ENCODE measurements at places on chromosomes 5 and 9.

- no peak for DNase-seq
Observed at GRCh38 chr9:91158286-91158685, 203.4 kb downstream of the AUH start.

GRCh38 chr5:68450245-68450852, 234.8 kb downstream of the PIK3R1 start:
- DNase-seq = no peak

DNA sequence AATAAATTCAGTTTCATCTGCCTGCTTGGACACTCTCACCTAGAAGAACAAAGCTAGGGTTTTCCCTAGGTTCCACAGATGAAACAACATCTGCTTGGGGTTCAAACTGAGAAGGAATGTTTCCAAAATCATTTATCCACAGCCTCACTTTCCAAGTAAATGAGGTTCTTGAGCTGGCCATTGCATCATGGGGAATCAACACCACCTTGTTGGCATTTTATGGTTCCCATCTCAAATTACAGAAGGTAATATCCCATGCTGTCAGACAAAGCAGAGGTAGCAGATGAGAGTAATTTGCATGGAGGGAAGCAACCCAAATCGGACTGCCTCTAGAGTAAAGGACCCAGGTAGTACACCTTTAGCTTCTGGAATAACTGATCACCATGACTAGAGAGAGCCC, 10.5 kb upstream of the NR4A3 start:
- no peak for DNase-seq

DNA sequence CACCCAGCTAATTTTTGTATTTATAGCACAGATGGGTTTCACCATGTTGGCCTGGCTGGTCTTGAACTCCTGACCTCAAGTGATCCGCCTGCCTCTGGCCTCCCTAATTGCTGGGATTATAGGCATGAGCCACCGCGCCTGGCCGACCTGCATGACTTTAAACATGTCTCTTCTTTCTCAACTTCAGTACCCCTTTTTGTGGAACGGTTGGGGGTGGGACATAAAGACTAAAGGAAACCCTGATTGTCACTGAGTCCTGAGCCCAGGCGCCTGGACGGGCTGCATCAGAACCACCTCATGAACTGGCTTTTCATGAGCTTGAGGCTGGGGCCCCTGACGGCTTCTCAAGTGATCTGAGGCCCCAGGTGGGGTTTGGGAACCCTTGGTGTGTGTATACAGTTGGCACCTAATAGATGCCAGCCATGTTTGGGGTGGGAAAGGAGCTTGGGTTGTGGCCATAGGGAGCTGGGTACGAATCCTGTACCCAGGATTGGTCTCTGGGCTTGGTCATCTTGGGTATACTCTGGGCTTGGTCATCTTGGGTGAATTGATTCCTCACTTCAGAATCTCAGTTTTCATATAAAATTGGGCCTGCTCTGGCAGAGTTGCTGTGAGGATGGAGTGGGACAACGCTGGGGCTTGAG, 2.2 kb downstream of the GRK6 start:
- DNase-seq = no peak

DNA sequence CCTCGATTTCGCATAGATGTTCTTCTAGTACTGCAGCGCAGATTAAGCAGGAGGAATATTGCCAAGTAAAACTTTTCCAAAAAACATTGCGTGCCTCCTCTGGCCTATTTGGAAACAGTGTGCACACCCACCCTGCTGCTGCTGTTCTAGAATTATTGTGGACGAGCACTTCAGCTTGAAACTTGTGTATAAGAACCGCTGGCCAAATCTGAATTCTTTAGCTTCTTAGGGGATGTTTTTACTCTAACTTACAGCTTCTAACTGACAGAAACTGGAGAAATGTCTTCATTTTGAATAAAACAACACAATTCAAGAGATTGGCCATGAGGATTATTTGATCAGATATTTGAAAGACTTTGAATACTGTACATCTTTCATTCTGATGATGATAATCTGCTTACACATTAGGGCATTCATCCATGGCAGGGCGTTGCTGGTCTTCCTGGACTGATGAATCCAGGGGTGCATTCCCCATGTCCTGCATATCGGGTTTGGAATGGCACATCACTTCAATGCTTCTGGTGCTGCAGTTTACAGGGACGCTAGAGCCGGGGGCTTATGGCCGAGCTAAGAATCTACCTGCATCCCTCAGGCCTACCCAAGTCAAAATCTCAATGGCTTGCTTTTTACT, 6.5 kb downstream of the ADAMTS16 start:
- DNase-seq = no peak

GRCh38 chr9:36292641-36293040, 34.4 kb upstream of the GNE start:
- DNase-seq = no peak

DNA sequence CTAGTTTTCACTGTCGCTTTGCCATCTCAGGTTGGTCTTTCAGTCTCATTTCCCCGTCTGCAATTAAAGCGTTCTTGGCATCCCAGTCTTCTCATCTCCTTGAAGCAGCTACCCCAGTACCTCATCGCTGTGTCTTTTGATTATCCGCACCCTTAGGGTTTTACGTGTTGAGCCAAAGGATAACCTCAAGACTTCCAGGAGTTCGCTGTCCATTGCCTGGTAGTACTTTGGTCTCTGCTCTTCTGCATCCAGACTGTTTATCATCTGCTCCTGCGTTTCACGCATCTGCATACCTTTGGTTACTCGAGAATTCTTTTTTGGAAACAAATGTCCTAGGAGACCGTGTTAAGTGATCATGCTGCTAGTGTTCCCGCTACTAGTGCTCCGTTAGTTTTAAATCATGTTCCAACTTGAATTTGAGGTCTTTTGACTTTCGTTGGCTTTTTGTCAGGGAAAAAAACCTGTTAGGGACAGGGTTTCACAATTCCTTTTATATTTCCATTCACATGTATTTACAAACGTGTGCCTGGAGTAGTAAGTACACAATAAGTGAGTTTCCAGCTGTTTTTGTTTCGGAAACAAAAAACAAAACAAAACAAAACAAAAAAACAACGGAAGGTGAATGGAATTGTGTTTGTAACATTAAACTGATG, 888 bp downstream of the RABGAP1 start:
- no peak for DNase-seq

DNA sequence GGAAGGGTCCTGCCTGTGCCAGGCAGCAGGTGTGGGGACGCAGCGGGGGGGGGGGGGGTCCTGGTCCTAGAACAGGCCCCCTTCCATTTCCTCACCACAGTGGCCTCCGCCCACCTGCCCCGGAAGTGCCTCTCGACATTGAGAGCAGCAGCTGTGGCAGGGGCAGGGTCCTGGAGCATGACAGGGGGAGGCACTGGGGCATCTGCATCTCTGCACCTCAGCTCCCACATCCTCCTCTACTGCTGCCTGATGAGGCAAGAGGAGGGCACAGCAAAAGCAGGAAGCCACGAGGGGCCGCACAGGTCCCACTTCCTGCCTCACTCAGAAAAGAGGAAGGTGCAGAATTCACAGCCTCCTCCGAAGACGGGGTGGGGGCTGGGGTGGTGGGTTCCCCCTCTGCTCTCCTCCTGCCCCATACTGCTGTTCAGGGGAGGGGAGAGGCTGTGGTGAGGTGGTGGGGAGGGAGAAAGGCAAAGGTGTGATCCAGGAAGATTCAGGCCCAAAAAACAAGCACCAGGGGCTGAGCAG, 14.8 kb downstream of the AKNA start:
- no peak for DNase-seq

GRCh38 chr9:74092491-74092834, 404.7 kb upstream of the RORB start:
- no peak for DNase-seq

DNA sequence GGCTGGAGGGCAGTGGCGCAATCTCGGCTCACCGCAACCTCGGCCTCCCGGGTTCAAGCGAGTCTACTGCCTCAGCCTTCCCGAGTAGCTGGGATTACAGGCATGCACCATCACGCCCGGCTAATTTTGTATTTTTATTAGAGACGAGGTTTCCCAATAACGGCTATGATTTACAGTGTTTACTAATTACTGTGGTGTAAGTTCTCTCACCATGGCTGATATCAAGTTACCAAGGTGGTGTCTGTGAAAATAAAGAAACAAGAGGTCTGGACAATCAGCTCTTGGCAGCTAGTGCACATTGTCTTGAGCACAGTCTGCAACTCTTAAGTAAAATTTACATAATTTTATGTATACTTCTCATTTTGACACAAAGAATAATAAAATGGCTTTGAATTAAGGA, 385.5 kb upstream of the COX7C start:
- DNase-seq = no peak

GRCh38 chr5:129696636-129697035, 51.3 kb upstream of the MINAR2 start:
- no peak for DNase-seq

- DNase-seq = no peak
Observed at GRCh38 chr5:36619012-36619635, 12.7 kb downstream of the SLC1A3 start.

DNA sequence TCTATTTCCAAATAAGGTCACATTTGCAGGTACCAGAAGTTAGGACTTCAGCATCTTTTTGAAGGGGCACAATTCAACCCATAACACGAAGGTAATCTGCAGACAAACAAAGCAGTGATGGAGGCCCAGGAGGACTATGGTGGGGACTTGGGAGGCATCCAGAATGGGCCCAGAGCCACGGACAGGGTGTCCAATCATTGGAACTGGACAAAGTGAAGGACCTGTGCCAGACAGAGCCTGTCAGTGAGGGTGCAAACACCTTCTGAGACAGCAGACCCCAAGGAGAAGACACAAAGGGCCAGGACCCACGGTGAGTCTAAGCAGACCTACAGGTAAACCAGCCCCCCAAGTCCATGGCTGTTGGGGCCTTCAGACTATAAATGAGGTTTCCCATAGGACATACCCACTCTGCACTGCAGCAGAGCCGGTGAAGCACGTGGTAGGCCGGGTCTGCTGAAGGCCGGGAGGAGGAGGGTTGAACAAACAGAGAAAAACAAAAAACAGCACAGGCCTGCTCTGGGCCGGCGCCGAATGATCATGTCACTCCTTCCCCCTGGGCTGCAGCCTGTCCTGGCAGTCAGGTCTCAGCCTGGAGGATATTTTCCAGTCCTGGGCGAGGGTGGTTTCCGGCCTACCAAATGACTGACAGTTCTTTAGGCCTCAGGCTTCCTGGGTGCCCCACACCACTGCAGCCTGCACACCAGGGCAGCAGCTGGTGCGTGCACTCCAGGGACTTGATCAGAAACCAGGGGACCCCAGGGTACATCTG, 84.4 kb downstream of the COL23A1 start:
- no peak for DNase-seq

DNA sequence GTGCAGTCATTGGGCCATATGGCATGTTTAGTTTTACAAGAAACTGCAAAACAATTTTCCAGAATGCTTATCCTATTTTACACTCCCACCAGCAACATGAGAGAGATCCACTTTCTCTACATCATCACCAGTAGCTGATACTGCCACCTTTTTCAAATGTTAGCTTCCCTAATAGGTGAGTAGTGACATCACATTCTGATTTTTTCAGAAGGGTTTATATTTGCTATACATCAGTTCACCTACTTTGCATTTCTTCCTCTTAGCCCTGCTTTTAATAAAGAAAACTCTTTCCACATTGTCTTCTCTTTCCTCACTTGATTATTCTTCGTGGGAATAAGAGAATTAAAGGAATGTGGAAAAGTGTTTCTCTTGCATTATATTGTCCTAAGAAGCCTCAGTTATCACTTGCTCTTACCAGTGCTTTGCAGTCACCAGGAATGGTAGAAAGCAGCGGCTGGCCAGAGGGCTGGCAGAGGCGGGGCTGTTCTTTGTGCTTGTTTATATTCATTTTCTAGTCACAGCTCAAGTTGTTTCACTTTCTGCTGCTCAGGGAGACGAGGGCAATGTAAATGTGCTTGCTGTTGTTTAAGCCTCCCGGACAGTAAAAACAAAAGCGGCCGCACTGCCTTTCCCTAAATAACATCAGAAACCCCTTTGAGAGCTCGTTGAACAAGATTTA, 164.8 kb downstream of the HSD17B3 start:
- DNase-seq = no peak

DNA sequence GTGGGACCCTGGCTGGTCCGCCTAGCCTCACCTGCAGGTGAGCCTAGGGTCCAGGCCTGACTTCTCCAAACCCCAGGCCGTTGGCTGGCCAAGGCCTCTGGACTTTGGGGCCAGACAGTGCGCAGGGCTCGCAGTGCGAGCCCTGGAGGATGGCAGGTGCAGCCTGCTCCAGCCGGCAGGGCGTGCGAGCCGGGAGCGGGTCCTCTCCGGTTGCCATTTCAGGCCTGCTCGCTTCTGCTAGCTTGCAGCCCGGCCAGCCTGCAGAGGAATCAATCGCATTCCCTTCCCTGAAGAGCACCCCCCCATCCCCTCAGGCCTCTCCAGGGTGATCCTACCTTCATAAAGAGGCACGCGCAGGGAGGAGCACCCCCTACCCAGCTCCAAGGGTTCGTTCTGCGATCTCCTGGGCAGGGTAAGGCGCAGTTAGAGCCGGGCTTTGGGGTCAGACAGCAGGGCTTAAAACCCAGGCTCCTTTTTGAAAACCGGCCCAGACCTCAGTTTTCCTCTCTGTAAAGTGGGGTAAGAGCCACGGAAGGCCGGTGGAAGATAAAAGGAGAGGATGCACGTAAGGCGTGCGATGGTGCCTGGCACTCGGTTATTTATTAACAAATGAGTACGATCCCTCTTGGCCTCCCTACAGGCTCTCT, 6.2 kb downstream of the BARHL1 start:
- no peak for DNase-seq

- DNase-seq = no peak
Observed at GRCh38 chr5:67619636-67620035, 423.0 kb upstream of the CD180 start.

- DNase-seq = peak; percentile 87
Observed at GRCh38 chr5:172417983-172418630, 36.2 kb downstream of the SH3PXD2B start.

DNA sequence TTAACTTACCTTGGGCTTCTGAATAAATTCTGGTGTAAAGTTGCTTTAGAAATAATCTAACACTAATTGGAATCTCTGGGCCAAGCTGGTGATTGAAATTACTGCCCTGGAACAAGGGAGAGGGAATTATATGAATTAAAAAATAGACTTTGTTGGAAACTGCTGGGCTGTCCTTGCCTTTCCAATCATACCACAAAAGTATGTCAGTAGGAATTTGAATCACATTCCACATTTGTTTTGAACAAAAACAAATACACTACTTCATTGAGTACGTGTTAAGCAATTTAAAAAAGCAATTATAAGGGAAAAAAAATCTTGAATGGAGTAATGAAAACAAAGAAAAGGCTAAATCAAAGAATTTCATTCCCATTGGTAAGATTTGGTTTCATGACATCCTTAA, 102.5 kb upstream of the SREK1 start:
- no peak for DNase-seq

GRCh38 chr5:135714126-135714894, 120.2 kb upstream of the SLC25A48 start:
- no peak for DNase-seq

Data from non-pigmented ciliary epithelial cell (primary cell).